ENCODE measurements at places on chromosomes 7 and 10.

- no peak for DNase-seq
These were observed 55.0 kb upstream of the LBX1 start for GRCh38 chr10:101284101-101284743.

- DNase-seq, result no peak
These were observed 131.9 kb downstream of the TMEM26 start for GRCh38 chr10:61321041-61321857.

DNA sequence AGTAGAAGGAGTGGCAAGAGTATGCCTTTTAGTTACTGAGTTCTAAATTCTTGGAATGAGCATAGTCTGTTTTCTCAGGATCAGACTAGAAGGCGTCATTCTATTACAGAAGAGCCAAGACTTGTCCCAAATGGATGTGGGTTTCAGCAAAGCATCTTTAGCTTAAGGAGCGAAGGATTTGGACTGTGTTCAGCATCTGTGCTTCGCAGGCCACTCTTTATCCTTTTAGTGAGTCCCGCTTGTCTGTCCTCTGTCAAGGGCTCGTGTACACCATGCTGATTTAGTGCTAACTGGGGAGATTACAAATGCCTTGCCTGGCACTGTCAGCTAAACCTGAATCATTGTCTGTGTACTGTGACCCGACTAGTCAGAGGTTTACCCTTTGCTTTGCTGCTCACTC lies 465.7 kb downstream of the AUTS2 start:
- DNase-seq, result no peak

- DNase-seq, result no peak
These were observed 116.6 kb downstream of the NEURL1 start for GRCh38 chr10:103610083-103610472.

DNA sequence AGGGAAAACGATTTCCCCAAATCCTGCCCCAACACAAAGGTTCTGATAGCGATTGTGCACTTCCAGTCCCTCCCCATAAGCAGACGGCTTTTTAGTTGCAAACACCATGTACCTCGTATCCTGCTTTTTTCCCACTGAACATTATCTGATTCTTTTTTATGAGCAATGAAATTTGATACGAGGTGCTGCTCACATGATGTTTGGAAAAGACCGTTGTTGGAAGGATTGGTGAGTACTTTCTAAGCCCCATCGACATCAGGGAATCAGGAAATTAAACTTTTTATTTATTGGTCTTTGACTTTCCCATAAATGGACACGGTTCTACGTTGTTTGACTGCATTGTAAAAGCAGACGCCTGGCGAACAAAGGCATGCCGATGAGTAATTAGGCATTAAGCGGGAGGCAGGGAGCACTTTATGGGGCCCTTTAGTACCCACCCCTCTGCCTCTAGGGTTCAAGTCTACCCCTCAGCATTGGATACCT lies 49.4 kb downstream of the TEX36 start:
- DNase-seq, result no peak

GRCh38 chr10:86068231-86069054 lies 298.2 kb downstream of the GRID1 start:
- no peak for DNase-seq

GRCh38 chr7:134334408-134334807 lies 17.7 kb upstream of the SLC35B4 start:
- no peak for DNase-seq

DNA sequence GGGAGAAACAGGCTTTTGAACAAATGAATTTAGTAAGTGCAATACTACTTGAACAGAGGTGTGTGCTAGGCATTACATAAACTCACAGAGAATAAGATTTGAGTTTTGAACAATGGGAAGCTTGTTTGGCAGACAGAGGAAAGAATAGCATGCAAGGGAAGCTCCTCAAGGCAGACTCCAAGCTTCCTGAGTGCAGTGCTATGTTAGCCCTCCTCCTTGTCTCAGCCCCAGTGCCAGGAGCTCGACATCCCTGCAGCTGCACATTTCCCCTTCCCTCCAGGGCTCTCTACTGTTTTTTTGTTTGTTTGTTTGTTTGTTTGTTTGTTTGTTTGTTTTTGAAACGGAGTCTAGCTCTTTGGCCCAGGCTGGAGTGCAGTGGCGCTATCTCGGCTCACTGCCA lies 237.5 kb downstream of the IPMK start:
- DNase-seq, result no peak

- DNase-seq, result no peak
These were observed 122.2 kb downstream of the PDE1C start for GRCh38 chr7:31948029-31948428.

DNA sequence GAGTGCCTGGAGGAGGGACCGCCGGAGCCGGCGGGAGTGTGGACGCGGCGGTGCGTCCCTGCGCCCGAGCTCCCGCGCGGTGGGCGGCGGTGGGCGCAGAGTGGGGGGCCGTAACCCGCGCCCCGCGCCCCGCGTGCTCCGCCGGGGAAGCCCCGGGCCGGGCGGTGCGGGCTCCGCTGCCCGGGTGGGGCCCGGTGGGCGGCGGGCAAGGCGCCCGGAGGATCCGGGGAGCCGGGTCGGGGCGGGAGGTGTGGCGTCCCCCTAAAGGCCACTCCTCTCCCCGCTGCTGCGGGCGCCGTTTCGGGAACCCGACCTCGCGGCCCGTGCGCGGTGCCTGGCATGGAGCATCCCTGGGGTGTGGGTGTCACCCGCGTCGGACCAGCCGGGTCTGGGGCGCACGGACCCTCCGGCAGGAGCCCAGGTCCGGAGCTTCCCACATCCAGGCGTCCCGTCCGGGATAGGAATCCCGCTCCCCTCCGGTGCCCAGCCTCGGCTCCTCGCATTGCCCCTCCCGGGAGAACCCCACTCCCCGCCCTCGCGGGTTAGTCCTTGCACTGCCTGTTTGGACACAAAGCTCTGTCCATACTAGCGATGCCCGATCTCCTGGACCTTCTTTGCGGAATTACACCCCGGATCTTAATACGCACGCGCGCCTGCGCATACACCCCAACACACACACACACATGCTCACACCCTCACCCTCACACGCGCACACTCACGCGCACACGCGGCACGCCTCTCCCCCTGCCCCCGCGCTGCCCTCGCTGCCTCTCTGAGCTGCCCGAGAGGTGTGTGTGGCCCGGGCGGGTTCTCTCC lies 723 bp downstream of the MTURN start:
- peak; percentile 56 for DNase-seq

GRCh38 chr7:128661446-128661845 lies 10.6 kb upstream of the GARIN1A start:
- DNase-seq, result no peak

- DNase-seq, result no peak
These were observed 72.9 kb downstream of the SP8 start for GRCh38 chr7:20713792-20714191.

DNA sequence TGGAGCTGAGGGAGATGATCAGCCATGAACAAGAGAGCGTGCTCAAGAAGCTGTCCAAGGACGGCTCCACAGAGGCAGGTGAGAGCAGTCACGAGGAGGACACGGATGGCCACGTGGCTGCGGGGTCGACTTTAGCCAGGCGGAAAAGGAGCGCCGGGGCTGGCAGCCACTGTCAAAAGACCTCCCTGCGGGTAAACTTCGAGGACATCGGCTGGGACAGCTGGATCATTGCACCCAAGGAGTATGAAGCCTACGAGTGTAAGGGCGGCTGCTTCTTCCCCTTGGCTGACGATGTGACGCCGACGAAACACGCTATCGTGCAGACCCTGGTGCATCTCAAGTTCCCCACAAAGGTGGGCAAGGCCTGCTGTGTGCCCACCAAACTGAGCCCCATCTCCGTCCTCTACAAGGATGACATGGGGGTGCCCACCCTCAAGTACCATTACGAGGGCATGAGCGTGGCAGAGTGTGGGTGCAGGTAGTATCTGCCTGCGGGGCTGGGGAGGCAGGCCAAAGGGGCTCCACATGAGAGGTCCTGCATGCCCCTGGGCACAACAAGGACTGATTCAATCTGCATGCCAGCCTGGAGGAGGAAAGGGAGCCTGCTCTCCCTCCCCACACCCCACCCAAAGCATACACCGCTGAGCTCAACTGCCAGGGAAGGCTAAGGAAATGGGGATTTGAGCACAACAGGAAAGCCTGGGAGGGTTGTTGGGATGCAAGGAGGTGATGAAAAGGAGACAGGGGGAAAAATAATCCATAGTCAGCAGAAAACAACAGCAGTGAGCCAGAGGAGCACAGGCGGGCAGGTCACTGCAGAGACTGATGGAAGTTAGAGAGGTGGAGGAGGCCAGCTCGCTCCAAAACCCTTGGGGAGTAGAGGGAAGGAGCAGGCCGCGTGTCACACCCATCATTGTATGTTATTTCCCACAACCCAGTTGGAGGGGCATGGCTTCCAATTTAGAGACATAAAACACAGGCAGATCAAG lies 3.3 kb downstream of the GDF2 start:
- DNase-seq, result no peak

DNA sequence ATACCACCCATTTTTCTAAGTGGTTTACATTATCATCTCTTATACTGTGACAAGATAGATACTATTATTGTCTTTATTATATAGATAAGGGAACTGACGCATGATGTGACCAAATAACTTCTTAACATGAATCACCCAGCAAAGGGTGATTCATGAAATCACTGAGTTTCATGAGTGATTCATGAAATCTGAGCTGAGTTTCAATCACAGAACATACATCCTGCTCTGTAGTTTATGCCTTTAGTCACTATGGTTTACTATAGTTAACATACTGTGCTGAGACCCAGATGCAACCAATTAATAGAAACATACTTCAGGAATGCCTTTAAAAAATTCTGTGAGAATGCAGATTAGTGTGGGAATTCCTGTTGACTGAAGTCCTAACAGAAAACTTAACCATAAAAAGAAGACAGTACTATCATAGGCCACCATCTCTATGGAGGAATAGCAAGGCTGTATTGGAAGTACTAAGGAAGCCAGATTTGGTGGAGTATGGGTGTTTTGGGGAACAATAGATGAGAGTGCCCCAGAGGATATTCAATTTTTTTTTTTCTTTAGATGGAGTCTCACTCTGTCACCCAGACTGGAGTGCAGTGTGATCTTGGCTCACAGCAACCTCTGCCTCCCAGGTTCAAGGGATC lies 43.1 kb upstream of the SEMA3A start:
- no peak for DNase-seq

GRCh38 chr7:85566095-85566794 lies 379.4 kb upstream of the SEMA3D start:
- DNase-seq, result no peak

DNA sequence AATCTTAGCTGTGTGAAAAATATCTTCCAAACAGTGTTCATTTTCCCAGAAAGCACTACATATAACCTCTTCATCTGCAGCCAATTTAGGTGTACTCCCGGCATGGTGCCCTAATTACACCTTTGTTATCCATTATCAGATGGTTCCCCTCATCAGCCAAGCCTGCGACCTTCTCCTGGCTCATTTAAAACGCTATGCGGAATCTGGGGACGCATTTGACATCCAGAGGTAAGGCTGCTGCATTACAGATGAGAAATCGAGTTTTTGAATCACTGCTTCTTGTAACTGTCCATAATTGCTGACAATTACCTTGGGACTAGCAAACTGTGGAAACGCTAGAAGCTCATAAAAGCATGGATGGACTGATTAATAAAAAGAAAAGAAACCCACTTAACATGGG lies 109.5 kb downstream of the PARP12 start:
- no peak for DNase-seq

DNA sequence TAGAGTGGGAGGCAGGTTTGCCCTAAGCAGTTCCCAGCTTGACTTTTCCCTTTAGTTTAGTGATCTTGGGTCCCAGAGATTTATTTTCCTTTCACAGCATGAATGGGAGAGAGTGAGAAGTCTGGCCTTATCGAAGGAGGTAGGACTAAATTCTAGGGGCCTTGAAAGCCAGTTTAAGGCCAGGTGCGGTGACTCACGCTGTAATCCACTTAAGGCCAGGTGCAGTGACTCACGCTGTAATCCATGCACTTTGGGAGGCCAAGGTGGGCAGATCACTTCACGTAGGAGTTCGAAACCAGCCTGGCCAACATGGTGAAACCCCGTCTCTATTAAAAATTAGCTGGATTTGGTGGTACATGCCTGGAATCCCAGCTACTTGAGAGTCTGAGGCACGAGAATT lies 392.2 kb downstream of the ACTR3B start:
- no peak for DNase-seq

DNA sequence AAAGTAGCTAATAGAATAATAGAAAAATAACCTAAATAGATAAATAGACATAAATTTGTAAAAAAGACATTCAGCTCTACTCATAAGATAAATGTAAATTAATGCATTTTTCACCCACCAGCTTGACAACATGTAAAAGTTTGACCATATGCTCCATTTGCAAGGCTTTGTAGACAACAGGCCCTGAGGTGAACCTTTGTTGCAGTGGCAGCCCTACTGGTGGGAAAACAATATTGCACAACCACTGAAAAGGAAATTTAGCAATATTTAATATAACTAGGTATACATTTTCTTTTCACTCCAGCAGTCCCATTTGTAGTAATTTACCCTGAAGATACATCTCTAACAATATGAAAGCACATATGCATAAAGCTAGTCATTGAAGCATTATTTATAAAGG lies 39.0 kb upstream of the ADRA2A start:
- no peak for DNase-seq

DNA sequence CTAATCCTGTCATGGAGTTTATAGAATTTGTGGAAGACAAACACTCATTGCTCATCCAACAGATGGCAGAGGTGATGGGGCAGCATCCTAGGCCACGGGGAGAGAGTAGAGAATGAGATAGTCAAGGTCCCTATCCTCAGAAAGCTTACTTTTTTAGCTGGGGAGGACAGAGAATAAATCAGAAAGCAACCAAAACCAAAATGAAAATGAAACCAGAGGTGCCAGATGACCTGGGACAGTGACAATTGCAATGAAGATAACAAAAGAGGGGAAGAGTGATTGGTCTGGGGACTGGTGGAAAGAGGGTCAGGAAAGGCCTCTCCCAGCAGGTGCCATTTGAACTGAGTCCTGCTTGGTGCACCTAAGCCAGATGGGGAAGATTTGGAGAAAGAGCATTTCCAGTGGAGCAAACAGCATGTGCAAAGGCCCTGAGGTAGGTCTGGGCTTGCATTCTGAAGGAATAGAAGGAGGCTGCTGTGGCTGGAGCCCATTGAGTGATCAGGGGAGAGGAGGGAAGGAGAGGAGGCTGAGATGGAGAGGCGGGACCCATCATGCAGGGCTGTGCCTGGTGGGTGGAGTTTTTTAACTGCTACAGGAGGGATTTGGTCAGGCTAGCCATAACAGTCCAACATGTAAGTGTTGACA lies 164.1 kb downstream of the RPS24 start:
- no peak for DNase-seq

GRCh38 chr7:127922656-127923055 lies 108.6 kb downstream of the LRRC4 start:
- DNase-seq, result no peak

DNA sequence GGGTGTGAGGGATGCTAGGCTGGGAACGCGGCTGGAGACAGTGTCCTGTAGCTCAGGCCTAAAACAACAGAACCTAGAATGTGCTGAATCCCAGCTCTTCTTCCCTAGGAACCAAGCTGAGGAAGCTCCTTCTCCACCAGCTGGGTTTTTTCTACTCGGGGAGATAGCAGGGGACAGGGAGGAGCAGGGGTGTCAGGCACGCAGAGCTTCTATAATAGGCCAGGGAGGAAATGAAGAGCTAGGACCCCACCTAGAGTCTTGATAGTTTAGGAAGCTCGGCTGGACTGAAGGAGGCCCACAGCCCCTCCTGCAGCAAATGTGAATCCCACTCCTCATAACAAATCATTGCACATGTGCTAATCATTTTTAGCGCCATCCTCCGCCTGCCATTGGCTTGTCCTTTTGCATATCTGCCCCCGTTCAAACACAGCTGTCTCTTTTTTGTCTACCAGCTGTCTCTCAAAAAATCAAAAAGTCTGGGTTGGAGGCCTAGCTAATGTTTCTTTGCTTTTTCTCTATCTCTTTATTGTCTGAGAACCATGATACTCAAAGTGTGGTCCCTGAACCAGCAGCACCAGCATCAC lies 24.1 kb upstream of the FAM180A start:
- no peak for DNase-seq

- no peak for DNase-seq
These were observed 3.5 kb downstream of the DOCK1 start for GRCh38 chr10:126908729-126909128.

Measured in stimulated activated CD4-positive, alpha-beta T cell treated with anti-CD3 and anti-CD28 coated beads, Interleukin-4, amount 100 ng/mL, for 24 hours (primary cell).